ENCODE measurements at places on chromosomes 5 and 9.

DNA sequence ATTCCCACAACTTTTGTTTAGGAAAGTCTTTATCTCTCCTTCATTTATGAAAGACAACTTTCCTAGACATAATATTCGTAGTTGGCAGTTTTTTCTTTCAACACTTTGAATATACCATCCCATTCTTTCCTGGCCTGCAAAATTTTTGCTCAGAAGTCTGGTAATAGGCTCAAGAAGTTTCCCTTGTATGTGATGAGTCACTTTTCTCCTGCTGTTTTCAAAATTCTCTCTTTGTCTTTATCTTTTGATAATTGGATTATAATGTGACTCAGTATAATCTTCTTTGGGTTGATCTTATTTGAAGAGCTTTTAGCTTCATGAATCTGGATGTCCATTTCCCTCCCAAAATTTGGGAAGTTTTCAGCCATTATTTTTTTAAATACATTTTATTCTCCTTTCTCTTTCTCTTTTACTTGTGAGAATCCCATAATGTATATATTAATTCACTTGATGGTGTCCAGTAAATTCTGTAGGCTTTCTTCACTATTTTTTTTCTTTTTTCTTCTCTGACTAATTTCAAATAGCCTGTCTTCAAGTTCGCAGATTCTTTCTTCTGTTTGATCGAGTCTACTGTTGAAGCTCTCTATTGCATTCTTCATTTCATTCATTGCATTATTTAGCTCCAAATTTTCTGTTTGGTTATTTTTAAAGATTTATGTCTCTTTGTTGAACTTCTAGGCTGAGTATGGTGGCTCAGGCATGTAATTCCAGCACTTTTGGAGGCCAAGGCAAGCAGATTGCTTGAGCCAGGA, 37.3 kb upstream of the CKS2 start:
- DNase-seq: no peak

GRCh38 chr5:142981886-142982820, 212.0 kb downstream of the ARHGAP26 start:
- DNase-seq: no peak

DNA sequence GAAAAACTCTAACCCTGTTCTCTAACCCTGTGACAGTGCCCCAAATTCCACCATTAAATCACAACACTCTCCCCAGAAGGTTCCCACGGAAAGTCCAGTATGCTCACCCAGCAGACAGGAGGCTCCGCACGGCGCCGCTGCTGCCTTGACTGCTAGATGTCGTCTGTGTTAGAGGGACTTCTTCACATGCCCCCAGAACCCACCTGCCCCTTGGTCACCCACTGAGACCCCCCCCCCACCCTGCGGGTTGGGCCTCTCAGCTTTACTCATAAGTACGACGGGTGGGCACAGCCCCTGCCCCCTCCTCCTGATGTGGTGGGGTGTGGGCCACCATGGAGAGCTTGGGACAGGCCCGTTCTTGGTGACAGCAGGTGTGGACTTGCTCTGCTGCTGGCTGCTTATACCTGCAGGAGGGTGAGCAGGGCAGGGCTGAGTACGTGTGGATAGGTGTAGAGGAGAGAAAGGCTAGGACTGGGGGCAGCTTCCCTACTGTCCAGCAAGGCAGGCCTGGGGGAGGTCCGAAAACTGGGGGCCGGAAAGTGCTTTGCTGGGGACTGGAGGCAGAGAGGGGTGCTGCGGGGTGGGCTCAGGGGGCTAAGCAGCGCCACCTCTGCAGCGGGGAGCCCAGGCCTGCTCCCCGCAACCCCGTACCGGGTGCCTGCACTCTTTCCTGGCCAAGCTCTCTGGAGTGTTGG, 57.5 kb upstream of the OLFM1 start:
- DNase-seq: no peak

DNA sequence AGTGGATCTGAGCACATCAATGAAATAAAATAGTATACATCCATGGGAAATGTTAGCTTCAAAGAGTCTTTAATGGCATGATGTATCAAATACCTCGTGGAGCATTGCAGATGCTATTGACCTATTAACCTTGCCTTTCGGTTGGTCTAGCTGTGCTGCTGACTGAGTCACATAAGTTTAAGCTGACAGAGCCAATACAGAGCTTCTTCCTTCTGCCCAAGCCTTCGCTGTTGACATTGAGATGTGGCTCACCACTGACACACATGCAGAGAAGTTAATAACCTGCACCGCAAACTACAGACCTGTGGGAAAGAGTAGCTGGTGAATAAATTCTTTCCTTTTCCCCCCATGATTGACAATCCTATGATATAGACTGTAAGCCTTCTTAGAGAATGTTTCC, 78.2 kb downstream of the LURAP1L start:
- no peak for DNase-seq

DNA sequence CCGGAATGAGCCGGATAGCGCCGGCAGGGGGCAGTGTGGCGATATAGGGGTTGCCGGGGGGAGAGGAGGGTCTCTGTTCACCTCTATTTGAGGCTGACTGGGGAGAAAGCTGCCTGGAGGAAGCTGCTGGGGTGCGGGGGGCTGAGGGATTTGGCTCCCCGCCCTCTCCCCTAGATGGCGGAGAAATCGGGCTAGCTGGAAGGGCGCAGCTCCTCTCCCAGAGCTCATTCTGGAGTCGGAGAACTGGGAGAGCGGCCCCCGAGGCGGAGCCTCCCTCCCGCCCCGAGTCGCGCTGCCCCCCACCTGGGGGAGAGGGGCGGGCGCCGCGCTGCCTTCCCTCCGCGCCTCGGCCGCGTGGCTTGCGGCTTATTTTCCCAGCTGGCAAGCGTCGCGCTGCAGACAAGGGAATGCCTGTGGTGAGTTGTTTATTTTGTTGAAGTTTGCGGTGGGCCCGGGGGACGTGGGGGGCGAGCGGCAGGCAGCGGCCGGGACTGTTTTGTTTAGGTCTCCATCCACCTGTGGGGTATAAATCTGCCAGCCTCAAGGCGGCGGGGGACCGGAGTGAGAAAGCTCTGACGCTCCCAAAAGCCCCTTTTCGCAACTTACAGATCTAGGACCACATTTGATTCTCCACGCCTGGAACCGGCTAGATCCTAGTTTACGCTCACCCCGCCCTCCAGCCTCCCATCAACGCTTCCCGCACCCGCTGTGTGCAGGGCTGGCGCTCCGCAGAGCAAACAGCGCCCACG, 4.1 kb upstream of the RGMB start:
- DNase-seq: peak; percentile 39

DNA sequence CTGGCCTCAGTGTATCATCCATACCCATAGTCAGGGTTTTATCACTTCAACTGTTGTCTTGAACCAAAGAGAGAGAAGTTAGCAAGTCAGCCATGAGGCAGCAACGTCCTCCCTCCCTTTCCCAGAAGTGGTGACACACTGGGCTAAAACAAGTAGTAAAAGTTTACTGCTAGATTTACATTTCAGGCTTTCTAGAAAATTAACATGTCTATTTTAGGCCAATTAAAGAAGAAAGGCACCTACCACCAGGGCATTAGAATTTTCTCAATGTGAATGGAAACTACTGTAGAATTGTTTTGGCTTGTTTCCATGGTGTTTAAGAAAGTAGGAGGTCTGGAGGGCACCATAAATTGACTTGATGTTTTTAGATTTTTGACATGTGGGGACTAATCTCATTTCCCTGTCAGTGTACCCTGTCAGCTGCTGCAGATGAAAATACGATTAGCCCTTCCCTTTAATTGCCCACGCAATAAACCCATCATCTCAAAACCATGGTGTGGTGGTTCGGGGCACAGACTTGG, 121.8 kb upstream of the ELL2 start:
- peak; percentile 35 for DNase-seq

DNA sequence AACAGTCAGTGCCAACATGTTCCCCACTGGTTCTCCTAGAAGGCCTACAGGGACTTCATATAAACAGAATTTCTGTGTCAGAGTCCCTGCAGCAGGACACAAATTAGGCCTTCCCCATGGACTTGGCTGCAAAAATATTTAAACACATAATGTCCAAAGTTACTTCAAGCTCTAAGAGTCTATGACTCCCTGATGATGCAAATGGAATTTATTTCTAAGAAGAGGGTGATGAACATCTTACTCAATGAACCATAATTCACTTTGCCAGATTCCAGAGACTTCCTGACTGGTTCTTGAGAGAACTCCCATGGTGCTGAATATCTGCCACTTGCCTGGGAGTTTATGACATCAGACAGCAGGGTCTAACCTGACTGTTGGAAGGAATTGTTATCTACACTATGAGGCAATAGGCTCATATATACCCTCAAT, 32.7 kb upstream of the ADRA1B start:
- no peak for DNase-seq

GRCh38 chr5:14870337-14871213, 1.0 kb downstream of the ANKH start:
- DNase-seq: peak; percentile 23

- DNase-seq: no peak
These were observed 217.6 kb downstream of the NFIB start for GRCh38 chr9:14096258-14096922.

DNA sequence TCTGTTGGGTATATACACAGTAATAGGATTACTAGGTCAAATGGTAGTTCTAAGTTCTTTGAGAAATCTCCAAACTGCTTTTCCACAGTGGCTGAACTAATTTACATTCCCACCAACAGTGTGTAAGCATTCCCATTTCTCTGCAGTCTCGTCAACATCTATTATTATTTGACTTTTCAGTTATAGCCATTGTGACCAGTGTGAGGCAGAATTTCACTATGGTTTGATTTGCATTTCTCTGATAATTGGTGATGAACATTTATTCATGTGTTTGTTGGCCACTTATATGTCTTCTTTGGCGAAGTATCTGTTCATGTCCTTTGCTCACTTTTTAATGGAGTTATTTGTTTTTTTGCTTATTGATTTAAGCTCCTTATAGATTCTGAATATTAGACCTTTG, 596.2 kb upstream of the DAB2 start:
- DNase-seq: no peak

DNA sequence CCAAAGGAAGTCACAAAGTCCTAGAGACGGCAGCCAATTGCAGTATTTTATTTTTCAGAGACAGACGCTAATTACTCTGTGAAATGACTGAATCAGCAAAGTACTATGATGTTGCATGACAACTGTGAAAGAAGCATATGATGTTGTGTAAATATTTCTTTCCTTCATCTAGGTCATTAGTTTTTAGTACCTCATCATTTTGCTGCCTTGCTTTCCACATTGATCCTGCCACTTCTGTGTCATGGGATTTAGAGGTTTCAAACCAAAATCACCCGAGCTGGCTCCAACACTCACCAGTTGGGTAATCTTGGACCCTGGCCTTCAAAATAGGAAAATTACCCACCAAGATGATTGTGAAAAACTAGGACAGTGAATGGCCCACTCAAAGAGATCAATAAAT, 585.2 kb downstream of the ACTL7B start:
- DNase-seq: no peak

GRCh38 chr5:142692321-142692894, 6.5 kb upstream of the FGF1 start:
- no peak for DNase-seq

GRCh38 chr5:124902097-124902821, 155.8 kb upstream of the ZNF608 start:
- DNase-seq: peak; percentile 12

DNA sequence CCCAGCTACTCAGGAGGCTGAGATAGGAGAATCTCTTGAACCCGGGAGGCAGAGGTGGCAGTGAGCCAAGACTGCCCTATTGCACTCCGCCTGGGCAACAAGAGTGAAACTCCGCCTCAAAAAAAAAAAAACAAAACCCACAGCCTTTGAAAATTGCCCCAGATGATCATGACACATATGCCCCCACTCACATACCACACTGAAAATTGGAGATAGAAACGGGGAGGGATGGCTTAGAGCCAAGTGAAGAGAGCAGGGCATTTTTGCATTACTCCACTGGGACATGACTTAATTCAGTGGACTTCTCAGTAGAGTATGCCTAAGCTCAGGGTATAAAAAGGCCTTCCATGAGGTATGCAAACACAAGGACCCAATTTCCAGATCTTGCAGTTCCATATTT, 309.3 kb downstream of the BNC2 start:
- no peak for DNase-seq

- no peak for DNase-seq
These were observed 206.5 kb downstream of the PAX5 start for GRCh38 chr9:36827593-36827992.

- DNase-seq: no peak
These were observed 22.8 kb upstream of the RPL26L1 start for GRCh38 chr5:172936401-172936800.

- DNase-seq: no peak
These were observed 101.6 kb downstream of the NREP start for GRCh38 chr5:111655169-111655924.

- DNase-seq: no peak
These were observed 92.2 kb upstream of the CDH9 start for GRCh38 chr5:27130587-27130986.

- DNase-seq: no peak
These were observed 10.9 kb upstream of the CARNMT1 start for GRCh38 chr9:75039009-75039408.

GRCh38 chr9:5122516-5122915, 62.9 kb downstream of the INSL6 start:
- no peak for DNase-seq

- no peak for DNase-seq
These were observed 378.3 kb upstream of the WWC1 start for GRCh38 chr5:167912941-167913665.

- no peak for DNase-seq
These were observed 129.2 kb downstream of the MARCHF11 start for GRCh38 chr5:16050414-16050813.

DNA sequence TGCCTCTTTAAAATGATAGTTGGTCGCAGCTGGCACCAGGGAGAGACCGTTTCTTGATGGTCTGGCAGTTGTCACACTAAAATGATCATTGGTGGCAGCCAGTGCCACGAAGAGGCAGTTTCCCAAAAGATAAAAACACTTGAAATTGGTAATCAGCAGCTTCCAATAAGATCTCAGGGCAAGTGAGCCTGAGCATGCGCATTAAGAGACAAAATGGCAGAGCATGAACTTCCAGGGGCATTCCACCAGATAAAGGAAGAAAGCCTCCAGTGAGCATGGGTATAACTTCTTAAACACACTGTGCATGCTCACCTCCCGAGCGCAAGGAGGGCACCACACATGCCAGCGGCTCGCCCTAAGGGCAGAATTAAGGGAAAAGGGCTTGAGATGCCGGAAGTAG, 1594.2 kb upstream of the CDH9 start:
- DNase-seq: no peak

GRCh38 chr5:71887680-71888079, 168.6 kb downstream of the CARTPT start:
- peak; percentile 69 for DNase-seq

DNA sequence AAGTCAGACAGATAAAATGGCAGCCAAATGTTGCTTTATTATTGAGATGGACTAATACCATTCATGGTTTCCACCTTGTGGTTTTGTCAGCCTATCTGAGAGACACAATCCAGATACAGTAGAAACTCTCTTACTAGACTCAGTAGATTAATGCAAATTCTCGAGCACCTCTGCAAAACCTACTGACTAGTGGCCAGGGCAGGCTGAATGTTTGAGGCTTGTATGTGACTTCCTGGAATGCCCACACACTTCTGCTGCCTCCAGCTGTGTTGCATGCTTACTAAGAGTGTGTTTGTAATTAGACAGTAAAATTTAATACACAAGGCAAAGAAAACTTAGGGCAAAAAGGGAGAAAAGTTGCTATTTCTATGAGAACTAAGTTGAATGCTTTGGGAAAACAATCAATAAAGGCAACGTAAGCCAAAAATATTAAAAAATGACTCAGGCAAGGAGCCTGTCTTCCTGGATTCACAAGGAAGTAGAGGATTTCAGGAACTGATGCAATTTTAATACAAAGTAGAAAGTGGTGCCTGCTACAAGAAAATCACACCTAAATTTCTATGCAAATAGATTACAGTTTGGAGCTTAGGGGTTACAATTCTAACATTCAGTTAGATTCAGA, 30.2 kb upstream of the CCNG1 start:
- DNase-seq: no peak

- no peak for DNase-seq
These were observed 139.4 kb upstream of the LMX1B start for GRCh38 chr9:126474206-126474765.
